ENCODE measurements at places on chromosomes 6 and 20.

DNA sequence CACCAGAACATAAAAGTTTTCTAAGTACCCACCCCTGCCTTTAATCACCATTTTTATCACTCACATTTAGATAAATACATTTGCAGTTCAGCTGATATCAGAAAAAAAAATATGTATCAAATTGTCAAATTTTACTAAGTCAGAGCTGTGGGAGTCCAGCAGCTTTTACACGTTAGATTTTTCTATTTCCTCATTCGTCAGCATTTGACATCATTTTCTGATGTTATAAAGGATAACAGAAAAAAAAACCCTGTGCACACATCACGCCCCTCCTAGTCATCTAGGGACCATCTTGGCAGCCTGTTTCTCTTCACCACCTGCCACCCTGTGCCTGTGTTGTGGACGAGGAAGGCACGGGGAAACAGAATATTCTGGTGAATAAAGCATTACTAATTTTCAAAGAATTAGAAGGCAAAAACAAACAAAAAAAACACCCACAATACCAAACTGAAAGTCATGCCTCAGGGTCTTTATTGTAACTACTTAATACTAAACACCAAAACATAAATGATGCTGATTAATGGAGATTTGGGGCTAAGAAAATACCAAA lies 12.4 kb downstream of the B4GALT5 start:
- no peak for DNase-seq

DNA sequence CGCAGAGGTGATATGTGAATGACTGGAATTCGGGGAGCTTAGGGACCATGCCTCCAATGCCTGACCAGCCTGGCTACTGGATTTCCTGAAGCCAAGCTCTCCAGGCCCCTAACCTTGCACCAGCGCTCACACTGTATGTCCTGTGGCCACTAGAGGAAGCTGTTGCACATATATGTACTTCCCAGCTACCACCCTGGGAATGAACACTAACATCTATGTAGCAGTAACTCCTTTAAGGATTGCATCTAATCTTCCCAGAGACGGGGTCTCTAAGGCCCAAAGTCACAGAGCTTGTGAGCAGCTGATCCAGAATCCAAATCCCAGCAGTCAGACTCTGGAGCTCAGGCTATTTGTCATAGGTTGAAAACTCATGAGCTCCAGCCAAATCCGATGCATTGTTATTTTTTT lies 20.4 kb upstream of the BPIFB1 start:
- peak; percentile 82 for DNase-seq

DNA sequence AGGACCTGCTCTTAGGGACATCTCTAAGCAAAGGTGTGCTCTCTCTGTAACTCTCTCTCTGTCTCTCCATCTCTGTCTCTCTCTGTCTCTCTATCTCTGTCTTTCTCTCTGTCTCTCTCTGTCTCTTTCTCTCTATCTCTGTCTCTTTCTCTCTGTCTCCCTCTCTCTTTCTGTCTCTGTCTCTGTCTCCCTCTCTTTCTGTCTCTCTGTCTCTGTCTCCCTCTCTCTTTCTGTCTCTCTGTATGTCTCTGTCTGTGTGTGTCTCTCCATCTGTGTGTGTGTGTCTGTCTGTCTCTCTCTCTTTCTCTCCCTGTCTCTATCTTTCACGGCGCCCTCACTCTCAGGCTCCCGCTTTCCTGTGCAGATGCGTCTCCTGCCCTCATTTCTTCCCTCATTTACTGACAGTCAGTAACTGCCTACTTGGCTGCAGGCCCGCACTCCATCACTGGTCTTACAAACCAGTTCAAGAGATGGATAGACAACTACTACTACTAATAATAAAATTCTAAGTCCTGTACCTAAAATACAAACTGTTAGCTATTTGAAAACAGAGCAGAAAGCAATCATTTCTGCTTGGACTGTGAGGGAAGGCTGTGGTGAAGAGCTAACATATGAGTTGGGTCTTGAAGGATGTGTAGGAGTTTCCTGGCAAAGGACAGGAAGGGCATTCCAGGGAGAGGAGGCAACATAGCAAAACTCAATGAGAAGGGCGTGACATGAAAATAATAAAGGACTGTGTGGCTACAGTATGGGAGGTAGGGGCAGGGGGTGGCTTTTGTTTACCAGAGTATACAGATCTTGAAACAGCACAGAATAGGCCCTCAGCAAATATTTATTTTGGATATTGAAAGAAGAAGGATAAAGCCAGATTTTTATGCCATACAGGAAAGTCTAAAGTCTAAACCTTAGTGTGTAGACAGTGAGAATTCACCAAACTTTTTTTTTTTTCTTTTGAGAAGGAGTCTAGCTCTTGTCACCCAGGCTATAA lies 67.8 kb upstream of the TAB2 start:
- peak; percentile 72 for DNase-seq

GRCh38 chr6:14658886-14659561 lies 541.5 kb downstream of the CD83 start:
- no peak for DNase-seq

DNA sequence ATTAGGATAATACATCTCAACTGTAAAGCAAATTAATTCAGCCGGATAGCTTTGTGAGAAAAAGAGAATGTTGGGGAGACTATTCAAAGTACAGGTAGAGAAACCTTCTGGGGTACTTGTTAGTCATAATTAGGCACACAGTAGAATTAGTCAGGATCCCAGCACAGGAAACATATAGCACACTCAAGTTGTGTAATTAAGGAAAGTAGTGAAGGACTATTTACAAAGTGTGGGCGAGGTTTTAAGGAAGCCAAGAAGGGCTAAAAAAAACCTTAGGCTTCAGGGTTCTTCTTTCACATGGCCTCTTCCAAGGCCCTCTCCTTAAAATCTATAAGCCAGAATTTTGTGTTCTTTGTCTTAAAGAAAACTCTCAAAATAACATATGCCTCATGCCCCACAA lies 126.7 kb downstream of the RTN4IP1 start:
- no peak for DNase-seq

DNA sequence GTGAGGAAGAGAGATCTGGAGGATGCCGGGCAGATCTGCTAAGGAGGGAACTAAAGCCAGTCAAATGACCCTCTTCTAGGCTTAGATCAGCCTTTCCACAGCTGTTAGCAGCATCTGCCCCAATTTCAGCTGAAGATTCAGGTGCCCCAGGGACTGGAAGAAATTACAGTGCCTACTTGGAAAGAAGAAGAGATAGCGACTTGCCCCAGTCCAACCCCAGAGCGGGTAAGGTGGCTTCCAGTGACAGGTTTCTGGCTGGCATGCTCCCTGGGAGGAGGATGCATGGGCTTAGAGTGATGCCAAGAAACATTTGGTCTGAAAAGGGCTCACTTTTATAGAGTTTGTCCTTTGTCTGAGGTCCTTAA lies 620 bp downstream of the TJAP1 start:
- no peak for DNase-seq

DNA sequence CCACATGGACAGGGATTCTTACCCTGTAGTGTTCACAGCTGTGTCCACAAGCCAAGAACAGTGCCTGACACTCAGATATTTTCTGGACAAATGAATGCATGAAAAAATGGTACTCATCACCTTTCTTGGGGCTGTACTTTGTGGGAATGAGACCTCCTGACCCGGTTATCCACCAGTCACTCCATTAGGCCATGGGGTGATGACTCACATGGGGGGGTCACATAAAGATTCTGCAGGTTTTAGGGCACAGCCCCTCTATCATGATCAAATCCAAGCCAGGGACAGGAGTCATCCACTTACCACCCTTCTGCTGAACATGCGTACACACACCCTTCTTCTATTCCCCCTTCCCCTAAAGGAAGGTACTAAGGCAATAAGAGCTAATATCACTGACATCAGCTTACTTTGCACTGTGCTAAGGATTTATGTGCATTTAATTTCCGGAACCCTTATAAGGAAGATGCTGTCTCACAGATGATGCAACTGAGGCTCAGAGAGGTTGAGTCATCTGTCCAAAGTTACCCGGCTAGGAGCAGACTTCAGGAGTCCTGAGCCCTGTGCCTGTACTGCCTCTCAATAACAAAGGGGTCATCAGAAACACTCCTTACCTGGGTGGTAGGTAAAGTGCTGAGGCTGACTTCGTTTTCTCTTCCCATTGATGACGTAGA lies 107.8 kb downstream of the NFATC2 start:
- no peak for DNase-seq

GRCh38 chr20:62479656-62480055 lies 3.9 kb upstream of the GATA5 start:
- no peak for DNase-seq

DNA sequence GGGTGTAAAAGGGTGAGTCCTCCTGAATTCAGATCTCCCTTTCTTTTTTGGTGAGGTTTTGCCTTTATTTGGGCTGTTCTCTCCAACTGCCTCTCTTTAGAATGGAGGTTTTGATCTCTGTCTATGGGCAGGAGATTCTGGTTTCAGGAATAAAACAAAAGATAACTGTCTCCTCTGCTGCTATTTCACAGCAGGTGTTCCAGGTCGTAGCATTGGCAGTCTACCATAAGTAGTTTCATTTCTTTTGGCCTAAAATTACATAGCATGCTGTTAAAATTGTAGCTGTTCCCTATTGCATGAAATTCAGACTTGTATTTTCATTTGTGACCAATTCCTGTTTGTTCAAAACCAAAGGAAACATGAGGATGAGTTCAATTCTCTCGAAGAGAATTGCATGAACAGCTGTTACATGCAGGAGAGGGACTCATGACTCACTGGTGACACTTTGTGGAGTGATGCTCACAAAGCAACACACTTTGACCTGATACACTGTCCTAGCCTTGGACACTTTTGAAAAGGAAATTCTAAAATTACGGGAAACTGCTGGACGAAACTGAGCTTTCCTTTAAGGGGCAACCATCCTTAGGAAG lies 76.8 kb upstream of the SIRPG start:
- DNase-seq: peak; percentile 23

- DNase-seq: no peak
Measured at GRCh38 chr6:27247133-27247836, at the start of gene PRSS16. TSS of gene PRSS16 (plus strand) at chr6:27247701. CDS start at chr6:27247738, 37 bp downstream.

DNA sequence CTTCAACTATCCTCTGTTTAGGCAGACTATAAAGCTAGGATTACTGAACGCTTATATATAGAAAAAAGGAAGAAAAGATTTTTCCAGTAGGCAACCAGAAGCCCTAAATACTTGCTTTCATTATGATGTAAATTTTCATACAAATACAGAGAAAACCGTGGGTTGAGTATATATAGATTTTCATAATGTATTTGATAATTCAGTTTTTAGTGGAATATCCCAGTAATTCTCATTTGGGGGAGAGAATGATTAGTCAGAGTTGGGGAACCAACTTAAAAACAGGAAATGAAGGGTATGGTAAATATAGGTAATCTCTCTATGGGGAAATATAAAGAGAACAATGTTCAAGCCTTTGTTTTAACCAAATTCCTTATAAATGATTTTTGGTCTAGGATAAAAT lies 154.0 kb upstream of the CITED2 start:
- no peak for DNase-seq

DNA sequence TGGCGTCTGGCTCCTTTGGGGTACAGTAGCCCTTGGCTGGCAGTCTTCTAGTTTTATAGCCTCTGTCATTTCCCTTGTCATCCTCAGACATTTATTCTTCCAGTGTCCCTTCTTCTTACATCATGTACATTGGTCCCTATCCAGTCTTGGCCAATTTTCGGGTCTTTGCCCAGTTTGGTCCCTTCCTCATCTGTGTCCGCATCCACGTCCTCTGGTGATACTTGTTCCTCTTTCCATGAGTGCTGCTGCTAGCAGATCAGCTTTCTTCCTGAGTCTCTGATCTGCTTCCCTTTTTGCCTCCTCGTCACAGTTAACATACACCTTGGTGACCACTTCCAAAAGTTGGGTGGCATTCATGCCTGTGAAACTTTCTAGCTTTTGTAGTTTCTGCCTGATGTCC lies 86.2 kb upstream of the GPR6 start:
- no peak for DNase-seq

- no peak for DNase-seq
Measured at GRCh38 chr20:44382641-44383040, 27.1 kb downstream of the HNF4A start.

DNA sequence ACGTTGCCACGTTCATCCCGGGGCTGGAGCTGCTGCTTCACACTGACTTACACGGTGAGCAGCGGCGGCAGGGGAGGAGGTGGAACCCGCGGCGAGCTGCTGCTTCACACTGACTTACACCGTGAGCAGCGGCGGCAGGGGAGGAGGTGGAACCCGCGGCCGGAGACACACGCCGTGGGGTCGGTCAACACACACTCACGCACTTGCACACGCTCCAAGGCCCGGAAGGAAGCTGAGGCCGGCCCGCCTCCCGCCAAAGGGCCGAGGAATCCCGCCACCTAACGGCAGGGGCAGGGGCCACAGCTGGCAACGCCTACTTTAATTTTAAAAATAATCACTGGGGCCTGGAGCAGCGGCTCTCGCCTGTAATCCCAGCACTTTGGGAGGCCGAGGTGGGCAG lies 94.4 kb upstream of the FOXC1 start:
- no peak for DNase-seq

GRCh38 chr20:15642676-15643075 lies 930.6 kb downstream of the KIF16B start:
- no peak for DNase-seq

GRCh38 chr6:149247385-149247763 lies 70.1 kb upstream of the TAB2 start:
- DNase-seq: no peak

DNA sequence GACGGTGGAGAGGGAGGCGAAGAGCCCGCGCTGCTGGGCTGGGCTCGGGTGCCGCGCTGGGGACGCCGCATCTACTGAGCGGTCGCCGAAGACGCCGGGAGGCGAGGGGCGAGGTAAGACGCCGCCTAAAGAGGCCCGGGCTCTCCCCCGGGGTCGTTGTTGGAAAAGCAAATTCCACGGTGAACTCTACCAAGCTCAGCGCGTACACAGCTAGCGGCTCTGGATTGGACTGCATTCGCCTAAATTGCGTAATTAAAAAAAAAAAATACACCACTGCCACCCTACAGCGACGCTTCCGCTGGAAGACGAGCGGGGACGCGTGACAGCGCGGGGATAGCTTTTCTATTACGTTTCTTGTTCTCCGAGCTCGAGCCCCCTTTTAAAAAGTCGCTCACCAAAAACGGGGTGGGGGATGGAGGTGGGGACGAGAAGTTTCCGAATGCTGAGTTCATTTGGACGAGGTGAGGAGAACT lies 92.0 kb upstream of the PRDM1 start:
- no peak for DNase-seq

DNA sequence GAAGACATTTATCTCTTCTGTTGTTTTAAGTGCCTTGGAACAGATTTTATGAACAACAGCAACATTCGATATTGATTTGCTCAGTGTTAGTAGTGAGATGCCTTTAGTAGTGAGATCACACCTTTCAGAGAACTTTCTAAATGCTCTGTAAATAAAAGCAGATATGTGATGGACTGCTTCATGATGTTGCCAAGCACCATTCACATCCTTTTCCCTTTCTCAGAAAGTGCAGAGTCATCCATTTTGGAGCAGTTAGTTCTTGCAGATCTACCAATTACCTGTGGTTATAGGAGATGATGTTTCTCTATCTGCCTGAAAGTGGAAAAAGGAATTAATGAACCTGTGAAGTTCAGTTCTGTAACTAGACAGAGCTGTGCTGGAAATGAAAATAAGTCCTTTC lies 27.0 kb downstream of the CBFA2T2 start:
- DNase-seq: no peak

DNA sequence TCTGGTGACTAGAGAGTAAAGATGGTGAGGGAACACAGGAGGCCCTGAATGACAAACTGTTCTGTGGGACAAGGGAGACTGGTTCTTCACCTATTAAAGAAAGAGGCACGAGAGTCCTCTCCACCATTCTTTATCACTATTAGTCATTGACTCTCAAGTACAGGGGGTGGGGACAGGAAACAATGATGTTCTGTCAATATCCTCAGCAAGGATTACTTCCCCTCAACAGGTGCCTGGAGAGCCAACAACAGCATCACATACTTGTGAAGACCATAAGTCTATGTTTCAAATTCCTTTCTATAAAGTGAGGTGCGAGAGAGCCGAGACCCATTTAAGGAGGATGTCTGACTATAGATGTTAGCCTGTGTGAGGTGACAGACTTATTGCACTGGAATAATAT lies 72.4 kb upstream of the TBC1D7 start:
- no peak for DNase-seq

Data from HepG2 (cell line).